ENCODE measurements at places on chromosomes 1 and 21.

DNA sequence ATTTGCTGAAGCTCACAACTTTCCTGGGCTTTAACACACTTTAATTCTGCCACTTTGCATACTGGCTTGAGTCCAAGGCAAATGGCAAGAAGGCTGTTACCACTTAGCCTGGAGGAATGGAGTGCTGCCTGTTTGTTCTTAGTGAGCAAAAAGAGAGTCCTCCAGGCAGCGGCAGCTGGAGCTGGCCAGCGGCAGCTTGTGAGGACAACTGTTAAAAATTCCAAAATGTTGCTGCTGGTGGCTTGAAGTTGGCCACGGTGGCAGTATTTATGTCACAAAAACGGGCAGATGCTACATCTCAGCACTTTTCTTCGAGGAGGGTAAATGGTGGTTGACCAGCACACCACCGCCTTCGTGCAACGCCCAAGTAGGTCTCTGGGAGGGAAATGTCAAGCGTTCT lies 27.3 kb downstream of the STPG1 start:
- DNase-seq, result no peak

GRCh38 chr1:16615253-16616252 lies 2.2 kb upstream of the NBPF1 start:
- peak; percentile 31 for DNase-seq

GRCh38 chr1:88488237-88488636 lies 195.8 kb upstream of the PKN2 start:
- DNase-seq, result no peak

DNA sequence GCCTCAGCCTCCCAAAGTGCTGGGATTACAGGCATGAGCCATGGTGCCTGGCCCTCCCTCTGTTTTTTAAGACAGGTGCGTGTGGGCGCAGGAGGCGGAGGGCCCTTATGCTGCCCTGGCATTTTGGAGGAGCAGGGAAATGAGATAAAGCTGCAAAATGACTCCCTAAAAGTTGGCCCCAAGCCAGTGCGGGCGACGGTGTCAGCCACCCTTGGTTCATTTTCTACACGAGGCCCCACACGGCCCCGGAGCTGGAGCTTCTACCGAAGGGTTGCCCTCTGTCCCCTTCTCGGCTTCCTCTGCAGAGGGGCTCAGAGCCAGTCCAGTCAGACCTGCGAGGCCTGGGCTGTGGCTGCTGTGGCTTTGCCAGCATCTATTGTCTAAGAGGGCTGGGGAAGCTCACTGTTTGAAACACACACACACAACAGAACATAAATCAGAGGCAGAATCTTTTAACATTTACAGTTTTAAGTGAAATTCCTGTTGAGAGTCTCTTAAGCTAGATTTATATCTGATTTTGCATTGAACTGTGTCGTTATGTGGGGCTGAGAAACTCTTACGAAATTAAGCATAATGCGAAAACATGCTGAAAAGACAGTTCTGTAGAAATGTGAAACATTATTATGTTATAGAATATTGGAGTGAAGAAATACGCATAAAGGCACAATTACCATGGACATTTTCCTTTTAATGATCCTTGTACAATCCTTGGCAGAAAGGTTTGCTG lies 255.9 kb downstream of the CAMTA1 start:
- DNase-seq, result no peak

DNA sequence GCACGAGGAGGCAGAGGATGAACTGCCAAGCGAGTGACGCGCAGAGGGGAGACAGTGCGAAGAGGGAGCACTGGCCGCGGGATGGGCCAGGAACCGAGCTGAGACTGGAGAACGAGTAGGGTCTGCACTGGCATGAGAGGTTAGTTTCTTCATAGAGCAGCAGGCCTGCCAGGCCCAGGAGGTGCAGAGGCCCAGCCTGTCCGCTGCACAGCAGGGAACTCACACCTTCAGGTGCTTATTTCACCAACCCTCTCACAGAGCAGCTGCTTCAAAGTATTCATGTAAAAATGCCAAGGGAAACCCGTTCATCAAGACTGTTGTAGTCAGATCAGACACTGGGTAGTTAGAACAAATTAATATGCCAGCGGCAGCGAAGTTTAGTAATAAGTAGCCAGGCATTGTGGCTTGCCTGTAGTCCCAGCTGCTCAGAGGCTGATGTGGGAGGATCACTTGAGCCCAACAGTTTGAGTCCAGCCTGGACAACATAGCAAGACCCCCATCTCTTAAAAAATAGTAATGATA lies 144.5 kb downstream of the SLC45A1 start:
- DNase-seq, result no peak

GRCh38 chr1:29682919-29683295 lies 446.6 kb downstream of the PTPRU start:
- no peak for DNase-seq

DNA sequence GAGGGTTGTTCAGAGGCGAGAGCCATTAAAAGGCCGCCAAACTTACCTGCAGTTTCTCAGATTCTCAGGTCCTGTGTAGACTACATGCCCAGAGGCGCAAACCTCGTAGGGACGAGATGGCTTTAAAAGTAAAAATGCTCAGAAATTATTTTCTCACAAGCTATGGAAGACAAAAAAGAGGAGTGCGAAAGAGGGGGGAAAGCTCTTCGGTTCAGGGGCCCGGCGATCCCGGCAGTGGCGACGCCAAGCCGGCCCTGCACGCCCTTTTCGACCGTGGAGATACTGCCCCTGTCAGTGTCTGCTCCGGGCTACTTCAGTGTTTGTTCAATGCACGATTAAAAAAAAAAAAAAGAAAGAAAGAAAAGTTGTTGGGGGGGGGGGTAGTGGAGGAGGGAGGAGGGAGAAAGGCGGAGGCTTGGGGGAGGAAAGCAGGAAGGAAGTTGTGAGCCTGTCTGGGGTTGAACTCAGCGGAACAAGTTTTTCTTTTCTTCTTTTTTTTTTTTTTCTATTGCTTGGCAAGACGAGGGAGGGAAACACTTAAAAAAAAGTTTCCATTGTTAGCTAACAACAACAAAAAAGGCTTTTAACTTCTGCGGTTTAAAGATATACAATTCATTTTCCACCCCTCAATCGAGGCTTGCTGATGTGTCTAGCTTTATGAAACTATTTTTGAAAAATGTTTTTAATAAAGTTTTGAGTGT lies at the start of gene ITPKB:
Gene ITPKB (minus strand): TSS at position 288 of the 701 bp plus-strand sequence. CDS start 1,824 bp downstream, outside the sequence.
- no peak for DNase-seq

DNA sequence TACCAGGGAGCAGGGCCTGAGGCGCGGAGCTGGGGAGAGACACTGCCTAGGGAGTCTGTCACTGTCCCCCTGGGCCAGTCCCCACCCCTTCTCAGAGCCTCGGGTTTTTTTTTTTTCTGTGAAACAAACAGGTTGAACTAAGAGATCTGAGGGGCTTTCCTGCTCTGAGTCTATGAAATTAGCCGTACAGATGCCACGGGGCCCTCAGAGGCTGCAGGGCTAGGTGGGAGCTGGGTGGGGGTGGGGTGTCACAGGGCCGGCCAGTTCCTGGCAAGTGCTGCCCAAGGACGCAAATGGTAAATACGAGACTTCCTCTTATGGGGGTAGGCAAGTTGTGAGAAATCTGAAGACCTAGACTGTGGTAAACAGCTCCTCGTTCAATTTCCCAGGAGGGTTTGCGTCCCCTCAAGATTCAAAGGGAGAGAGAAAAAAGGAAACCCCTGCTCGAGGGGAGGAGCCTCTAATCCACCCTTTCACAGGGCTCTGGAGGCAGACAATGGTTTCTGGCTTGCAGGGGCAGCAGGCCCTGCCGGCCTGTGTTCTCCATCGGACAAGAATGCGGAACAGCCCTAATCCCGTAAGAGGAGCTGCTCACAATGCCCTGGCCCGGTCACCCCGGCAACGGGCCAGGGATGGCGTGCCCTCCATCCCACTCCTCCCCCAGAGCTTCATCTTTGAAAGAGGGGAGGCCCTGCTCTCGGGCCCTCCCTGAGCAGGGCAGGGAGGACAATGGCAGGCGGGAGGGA lies 7.8 kb downstream of the NUAK2 start:
- no peak for DNase-seq

GRCh38 chr1:116909512-116910378 lies at the start of gene PTGFRN:
Gene PTGFRN (plus strand): TSS chr1:116909916. CDS start chr1:116910204, 288 bp downstream.
- DNase-seq, result peak; percentile 71

DNA sequence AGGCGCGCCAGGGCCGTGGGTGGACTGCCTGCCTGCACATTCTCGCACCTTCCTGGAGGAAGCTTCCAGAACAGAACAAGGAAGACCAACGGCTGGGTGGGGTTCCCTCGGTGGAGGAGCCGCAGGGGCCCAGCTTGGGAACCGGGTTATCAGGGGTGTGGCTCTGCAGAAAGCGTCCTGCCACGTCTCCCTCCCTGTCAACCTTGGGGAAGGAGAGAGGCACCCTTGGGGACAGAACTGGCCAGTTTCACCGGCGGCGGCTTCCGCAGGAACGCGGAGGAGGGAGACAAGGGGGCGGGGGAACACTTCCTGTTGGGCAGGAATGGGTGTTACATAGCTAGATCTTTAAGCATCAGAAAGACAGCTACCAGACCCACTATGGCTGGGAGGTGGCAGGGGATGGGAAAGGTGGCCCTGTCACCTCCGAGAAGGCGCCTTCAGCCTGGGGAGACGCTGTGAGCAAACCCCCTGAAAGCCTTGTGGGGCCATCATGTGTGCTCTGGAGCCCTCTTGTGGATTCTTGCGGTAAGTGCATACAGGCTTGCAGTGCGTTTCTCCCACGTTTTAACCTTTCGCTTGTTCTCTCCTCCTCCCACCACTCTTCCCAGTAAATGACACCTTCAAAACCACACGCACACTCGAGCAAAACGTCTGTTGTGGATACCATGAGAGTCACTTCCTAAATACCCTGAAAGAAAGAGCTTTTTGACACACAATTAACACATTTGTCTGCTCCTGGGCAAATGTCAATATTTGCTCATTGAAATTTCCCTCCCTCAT lies 3.8 kb upstream of the PLEKHA6 start:
- peak; percentile 78 for DNase-seq

- DNase-seq, result no peak
These were observed 12.1 kb upstream of the USP48 start for GRCh38 chr1:21795075-21795474.

DNA sequence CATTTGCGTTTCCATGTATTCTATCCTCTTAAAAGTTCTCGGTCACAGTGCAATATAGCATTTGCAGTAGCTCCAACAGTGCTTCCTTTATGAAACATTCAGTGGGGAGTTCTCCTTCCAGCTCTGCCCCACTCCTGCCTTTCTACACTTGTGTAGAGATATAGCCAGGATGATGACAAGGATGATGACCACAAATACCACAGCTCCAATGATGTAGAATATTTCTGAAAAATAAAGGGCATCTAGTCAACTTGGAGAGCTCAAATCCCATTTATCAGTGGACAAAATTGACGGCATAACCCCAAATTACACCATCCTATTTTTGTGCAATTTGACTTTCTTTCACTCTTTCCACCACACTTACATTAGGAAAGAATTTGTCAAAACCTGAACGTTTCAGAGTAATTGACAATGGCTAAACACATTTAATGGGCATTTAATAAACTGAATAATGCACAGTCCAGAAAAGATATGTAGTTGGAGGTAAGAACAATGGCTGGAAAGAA lies 11.1 kb downstream of the F3 start:
- no peak for DNase-seq

DNA sequence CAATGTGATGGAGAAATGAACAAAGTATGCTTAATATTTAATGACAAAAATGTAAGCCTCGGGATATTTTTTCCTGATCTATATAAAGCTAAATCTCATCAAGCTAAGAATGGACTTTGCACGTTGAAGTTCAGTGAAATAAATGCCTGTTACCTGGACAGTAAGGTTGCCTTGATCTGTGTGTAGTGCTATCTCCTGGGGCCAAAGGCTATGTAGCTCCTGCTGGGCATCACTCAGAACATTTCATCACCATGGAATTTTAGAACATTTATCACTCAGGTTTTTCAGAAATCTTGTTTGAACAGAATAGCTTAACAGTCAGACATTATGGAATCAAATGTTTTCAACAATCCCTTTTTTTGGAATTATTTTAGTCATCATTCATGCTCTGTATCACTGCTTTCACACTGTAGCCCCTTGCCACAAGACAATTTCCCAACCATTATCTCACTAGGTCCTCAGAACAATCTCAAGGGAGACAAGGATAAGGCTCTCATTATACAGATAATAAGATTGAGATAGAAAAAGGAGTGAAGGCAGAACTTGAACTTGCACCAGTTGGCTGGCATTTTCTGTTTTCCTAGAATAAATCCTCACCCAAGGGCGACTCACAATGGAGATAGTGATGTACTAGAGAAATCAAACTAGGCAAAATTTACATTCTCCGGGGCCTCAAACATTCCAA lies 3.7 kb downstream of the OR10J1 start:
- DNase-seq, result no peak

DNA sequence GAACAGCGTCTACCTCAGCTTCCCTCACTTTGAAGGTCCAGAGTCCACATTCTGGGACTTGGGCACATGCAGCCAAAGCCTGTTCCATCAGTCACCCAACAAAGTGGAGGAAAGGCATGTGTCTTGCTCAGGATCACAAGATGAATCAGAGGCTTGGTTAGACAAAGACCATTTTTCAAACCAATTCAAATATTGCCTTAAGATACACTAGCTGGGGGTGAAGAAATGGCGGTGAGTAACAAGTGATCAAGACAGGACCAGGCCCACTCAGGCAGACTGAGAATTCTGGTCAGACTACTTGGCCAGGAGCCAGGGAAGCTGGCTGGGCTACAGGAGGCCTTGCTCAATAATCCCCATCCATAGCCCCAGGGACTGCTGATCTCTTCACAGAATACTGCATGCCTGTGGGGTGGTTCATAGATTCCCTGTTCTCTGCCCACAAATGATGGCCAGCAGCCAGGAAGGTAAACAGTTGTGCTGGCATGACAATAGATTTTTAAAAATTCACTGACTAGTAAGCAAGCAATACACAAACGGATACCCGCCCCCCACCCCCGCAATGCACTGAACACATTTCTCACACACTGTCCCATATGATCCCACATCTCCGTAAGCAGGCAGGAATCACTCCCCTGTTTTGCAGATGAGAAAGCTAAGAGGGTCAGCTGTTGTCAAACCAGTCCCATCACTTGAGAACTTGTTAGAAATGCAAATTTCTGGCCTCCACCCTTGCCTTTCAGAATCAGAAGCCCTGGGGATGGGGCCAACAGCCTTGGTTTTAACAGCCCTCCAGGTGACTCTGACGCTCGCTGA lies 27.2 kb downstream of the ERI3 start:
- peak; percentile 81 for DNase-seq

DNA sequence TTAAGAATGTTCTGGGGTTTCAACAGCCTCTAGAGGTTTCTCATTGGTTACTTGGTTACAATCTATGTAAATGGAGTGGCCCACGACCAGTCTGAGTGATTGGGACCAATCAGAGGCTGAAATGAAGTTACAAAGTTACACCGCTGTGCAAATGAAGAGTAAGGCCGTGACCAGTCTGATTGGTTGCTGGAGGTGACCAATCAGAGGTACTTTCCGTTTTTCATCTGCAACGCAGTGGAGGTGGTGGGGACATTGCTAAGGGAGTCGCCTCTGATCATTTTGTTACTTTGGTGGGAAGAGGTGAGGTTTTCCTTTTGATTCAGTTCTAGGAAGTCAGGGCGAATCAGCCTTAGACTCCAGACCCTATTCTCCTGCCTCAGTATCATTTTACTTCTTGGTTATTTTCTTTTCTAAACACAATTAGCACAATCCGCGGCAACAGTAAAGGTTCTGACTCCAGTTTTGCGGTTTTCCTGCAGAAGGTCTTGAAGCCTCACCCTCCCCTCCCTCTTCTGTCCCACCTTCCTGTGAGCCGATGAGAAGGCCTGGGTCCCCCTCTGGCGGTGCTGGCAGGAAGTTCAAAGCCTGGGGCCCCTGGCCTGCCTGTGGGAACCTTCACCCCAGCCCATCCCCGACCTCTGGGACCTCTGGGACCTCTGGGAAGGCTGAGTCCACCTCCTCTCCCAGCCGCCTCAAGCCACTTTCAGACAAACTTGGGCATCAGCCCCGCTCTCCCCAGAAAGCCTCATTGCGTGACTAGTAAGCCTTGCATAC lies 38.7 kb upstream of the TTC34 start:
- DNase-seq, result no peak
